ENCODE measurements at places on chromosomes 13 and 19.

DNA sequence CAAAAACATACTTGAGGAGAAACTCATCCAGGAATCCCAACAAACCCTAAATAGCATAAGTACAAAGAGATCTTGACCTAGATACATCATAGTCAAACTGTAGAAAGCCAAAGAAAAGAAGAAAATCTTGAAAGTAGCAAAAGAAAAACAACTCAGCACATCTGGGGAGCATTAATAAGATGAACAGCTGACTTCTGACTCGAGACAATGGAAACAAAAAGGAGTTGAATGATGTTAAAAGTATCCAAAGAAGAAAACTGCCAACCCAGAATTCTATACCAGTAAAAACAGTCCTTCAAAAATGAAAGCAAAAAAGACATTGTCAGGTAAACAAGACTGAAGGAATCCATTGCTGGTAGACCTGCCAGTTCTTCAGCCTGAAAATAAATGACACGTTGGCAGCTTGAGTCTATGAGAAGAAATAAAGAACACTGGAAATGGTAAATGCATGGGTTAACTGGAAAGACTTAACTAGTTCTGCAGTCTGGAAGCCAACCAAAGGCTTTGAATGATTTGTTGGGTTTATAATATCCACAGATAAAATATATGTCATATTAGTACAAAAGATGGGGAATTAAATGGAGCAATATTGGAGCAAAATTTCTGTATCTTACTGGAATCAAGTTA is 46.8 kb downstream of the TSSK6 start:
- DNase-seq, result no peak

GRCh38 chr19:39139305-39139874 is 13.8 kb downstream of the PAK4 start:
- DNase-seq, result no peak

DNA sequence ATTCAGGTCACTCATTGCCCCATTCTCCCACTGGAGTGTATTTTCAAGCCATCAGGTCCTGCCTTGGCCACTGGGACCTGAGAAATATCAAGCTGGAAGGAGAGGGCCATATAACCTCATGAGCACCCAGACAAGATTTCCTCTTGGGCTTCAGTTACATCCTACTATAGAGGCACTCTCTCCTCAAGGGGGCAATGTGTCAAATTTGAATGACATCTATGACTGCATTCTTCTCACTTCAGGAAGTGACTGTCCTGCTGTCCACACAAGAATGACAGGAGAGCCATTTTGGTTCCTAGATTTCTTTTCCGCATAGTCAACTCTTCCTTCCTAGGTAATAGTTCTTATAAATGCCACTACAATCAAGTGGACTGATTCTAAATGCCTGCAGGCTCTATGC is 416.2 kb downstream of the DIAPH3 start:
- no peak for DNase-seq

DNA sequence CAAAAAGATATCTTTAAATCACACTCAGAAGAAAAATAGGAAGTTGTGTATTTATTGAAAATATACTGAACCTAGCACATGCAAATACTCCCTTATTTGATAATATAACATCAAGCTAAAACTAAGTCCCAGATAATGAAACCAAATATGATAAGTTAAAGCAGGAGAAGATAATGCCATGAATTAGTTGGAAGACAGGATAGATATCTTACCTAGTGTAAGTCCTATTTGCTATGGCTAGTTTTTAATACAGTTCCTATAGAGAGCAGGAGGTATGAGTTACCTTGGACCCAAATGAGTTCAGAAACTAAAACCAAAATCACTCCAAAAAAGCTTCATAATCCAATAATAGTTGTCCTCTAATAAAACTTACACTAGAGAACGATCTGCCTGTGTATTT is 1407.1 kb upstream of the MIR17HG start:
- DNase-seq, result no peak

DNA sequence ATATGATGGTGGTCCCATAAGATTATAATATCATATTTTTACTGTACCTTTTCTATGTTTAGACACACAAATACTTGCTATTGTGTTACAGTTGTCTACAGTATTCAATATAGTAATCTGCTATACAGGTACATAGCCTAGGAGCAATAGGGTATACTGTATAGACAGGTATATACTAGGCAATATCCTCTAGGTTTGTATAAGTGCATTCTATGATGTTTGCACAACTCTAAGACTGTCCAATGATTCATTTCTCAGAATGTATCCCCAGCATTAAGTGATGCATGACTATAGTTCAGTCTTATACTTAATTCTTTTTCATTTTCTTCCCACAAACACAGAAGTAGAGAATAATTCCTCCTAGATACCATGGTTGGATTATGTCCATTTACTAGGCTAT is 383.3 kb downstream of the DACH1 start:
- DNase-seq, result no peak

DNA sequence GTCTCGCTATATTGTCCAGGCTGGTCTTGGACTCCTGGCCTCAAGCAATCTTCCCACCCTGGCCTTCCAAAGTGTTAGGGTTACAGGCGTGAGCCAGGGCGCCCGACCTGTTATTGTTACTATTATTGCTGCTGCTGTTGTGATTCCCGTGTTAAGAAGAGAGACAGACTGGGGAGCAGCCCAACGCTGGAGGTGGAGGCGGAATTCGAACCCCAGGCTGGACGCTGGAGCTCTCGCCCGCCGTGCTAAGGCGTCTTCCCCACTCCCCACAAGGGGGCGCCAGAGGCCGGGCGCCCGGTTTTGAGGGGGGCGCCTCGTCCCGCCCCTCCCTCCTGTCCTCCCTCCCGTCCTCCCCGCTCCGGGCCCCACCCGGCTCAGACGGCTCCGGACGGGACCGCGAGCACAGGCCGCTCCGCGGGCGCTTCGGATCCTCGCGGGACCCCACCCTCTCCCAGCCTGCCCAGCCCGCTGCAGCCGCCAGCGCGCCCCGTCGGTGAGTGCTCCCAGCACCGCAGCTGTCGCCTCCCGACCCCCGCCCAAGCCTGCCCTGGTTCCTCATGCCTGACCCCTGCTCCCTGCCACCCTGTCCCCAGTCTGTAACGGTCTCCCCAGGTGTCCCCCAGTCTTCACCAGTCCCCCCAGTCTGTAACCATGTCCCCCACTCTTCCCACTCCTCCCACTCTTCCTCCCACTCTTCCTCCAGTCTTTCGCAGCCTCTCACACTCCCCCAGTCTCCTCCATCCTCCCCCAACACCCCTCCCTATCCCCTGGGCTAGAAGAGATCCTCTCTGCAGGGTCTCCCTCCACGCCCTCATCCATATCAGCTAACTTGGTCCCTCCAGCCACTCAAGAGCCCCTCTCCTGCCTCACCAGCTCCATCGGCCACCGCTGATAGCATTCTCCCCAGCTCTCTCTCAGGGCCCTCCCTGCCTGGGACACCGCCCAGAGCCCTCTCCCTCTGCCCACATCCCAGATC is at the start of gene EHD2:
TSS of gene EHD2 (plus strand) at position 377 of the 976 bp plus-strand sequence. CDS start 3,191 bp downstream, outside the sequence.
- DNase-seq, result no peak

DNA sequence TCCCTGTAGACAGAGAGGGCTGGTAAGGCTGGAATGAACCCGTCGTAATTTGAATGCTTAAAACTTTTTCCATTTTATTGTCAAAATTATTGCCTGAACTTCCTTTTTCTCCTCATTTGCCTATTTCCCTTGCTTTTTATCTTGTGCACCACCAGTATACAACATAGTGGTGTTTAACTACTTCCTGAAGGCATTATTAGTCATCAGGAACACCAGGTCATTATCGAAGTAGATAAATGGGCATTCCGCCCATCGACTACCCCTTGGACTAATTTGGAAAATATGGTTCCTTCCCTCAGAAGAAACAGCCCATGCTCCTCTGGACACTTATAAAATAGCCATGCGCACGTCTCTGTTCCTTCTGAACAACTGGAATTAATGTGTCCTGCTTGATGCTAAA is 232.1 kb downstream of the TM9SF2 start:
- no peak for DNase-seq

DNA sequence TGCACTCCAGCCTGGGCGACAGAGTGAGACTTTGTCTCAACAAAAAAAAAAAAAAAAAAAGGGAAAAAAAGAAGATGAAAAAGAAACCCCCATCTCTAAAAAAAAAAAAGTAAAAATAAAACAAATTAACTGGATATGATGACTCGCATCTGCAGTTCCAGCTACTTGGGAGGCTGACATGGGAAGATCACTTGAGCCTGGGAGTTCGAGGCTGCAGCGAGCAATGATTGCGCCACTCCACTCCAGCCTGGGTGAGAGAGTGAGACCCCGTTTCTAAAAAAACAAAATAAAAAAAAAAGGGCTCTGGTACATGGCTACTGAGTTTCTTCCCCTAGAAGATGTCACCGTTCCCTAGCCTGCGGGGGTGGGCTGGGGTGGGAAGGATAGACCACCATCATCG is 2.4 kb upstream of the CATSPERG start:
- no peak for DNase-seq

DNA sequence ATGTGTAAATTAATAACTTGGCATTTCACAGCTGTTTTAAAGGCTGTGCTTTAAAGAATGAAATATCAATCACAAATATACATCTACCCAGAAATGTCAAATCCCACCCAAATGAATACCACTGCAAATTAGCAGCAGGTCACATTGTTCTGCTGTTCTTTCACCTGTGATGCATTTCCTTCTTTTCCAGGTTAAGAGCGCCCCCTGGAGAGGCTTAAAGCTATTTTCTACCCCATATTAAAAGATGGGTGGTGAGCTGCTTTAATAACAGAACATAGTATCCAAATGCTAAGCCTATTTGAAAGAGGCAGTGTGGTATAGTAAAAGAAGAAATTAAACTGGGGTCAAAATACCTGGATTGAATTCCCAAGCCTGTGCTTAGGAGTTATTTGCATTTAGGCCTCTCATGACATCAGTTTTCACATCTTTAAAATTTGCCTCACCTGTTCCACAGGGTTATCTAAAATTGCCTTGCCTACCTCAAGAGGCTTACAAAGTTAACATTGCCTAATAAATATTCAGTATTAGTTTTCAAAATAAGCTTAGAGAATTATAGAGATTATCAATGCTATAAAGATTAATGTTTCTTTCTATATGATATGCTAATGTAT is 396.9 kb upstream of the SLITRK5 start:
- DNase-seq, result no peak

DNA sequence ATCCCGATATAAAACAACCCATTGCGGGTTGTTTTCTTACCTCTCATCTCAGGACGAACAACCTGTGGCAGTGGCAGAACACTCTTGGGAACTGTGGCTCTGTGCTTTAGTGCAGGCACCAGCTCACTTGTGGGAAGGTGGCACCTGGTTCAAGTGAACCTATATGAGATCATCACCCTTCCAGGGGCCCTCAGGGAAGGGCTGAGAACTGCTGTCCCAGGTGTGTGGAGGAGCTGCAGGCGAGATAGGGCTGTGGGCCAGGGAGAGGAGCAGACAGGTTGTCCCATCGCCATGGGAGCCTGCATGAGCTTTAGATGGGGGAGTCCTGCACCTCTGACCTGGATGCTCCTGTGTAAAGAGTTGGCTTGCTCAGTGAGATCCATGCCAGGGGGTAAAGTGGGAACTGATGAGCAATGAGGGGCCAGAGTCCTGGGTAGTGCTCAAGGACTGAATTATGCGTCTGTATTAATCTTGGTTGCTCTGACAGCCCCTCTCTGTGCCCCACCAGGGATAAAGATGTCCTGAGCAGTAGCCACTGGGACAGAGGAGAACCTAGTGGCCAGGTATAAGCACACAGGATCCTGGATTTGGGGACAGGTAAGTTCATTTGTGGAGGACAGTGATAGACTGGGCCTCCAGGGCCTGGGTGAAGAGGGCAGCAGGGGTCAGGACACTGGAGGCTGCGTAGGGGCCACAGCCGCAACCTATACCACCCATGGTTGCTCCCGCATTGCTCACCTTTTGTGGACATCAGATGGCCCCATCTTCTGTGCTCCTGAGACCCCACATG is 8.7 kb downstream of the CEACAM4 start:
- no peak for DNase-seq

- DNase-seq, result no peak
Observed at GRCh38 chr13:38902551-38902950, 88.1 kb downstream of the STOML3 start.

GRCh38 chr13:97574926-97575325 is 141.0 kb downstream of the RAP2A start:
- no peak for DNase-seq
